SK-N-MC (cell line): ENCODE measurements at places on chromosomes 12 and 14.

GRCh38 chr12:111578276-111578970, 20.7 kb downstream of the ATXN2 start:
- DNase-seq, result no peak

DNA sequence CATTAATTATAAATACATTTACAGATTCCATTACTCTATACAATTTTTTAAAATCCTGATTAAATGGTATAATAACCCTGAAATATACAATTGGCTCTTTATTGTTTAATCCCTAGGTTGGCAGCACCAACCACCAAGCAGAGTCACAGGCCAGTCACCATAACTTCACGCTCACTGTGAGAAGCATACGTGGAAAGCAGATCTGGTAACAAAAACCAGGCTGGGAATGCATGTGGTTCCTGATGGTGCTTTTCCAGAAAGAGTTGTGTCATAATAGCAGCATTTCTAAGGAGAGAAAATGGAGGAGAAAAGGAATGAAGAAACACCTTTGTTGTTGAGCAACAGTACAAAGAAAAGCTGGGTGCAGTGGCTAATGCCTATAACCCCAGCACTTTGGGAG, 66.1 kb downstream of the SIX6 start:
- no peak for DNase-seq

DNA sequence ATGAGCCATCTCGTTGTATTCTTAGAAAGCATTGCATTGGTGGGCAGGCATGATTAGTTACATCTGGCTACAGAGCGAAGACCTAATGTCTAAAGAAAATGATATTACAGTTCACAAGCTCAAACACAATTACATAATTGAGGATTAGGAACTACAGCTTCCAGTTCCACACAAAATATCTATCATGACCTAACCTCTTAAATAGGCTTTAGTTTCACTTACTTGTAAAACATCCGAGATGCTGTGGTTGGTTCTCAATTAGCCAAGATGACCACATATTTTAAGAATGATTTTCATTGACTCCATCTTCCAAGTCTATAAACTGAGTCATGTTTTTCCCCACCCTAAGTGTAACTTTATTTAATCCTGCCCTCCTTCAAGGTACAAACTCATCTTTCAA, 69.5 kb downstream of the LRIG3 start:
- DNase-seq, result no peak

GRCh38 chr12:113197518-113198077, 12.1 kb downstream of the RITA1 start:
- no peak for DNase-seq

DNA sequence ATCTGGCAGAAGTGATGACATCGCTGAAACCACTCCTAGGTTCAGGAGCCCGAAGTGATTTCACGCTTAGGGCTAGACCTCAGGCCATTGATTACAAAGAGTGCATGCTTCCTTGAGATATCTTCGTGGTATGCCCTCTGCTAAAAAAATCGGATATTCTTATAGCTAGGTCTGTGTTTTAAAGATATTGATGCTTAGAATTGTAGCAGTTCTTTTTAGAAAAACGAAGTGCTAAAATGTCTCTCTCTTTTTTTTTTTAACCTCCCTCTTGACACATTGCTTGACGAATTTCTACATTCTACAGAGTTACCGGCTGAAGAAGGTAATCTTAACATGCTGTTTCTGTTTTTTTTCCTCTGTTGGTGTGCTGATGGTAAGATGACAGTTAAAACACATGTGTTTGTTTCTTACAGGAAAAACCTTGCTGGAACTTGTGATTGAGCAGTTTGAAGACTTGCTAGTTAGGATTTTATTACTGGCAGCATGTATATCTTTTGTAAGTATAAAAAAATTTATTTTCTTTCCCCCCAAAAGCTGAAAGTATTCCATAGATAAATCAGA, 1.3 kb downstream of the ATP2A2 start:
- no peak for DNase-seq

- no peak for DNase-seq
Observed at GRCh38 chr14:94677213-94677612, 65.0 kb downstream of the SERPINA3 start.

DNA sequence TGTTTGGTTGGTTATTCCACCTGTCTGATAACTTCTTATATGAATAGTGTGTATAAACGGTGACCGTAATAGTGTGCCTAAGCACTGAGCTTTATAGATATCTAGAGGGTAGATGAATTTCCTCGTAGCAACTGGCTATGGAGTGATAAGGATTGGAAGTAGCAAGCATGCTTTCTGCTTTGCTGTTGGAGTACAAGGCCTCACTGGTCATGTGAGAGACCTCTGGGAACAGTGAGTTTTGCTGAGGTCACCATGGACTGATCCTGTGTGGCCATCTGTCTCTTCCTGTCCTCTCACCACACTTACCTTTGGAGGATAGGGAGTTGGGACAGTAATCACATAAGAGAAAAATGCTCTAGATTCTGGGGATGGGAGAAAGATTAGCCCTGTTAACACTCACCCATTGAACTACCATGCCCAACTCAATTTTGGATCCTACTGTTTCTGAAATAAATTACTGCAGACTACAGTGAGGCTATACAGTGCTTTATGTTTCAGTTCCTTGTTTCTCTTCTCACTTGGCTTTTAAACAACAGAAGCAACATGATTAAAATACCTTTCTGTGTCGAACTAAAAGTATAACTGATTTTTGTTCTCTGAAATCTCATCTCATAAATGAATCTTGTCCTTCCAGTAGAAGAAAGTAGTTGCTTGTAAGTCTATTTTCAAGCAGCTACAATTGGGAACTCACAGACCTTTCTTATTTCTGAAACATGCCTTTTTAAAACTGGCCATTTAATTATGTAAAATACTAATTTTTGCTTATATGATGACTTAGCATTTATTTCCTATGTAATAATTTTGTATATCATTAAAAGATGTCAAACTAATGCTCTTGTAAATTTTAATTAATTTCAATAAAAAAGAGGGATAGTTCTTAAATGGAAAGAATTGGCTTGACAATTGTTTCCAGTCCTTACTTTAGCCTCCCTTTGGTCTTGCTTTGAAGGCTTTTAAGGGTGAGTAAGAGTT, 8.3 kb downstream of the TMX1 start:
- no peak for DNase-seq

GRCh38 chr14:85218982-85219381, 311.0 kb upstream of the FLRT2 start:
- DNase-seq, result no peak

DNA sequence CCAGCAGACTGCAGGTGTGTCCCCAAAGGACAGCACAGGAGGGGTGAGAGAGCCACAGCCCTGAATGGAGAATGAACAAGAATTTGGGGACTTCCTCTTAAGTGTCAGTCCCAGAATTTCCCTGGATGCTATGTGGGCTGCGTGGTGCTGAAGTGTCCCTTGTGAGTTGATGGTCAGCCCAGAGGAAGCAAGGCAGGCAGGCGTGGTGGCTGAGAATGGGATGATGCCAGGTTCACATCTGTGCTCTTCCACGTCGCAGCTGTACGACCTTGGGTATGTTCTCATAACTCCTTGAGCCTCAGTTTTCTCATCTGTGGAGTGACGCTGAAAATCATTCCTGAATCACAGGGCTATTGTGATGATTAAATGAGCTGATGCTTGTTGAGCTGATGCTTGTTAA, 62.1 kb upstream of the GPATCH2L start:
- DNase-seq, result no peak

GRCh38 chr14:96056509-96057422, 17.6 kb downstream of the C14orf132 start:
- no peak for DNase-seq

DNA sequence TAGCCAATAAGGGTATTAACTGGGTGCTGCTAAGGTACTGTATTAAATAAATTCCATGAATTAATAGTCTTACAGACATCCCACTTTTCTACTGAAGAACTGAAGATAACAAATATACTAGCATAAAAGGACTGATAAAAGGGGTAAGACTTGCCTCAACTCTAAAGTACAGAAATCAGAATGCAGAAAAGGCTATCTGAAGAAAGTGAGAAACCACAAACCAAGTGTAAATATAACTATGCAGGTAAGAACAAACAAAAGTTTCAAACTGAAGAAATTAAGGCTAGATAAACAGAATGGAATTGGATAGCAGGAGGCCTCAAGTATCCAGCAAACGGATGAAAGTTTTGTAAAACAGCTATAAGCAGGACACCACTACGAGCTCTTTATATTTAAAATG, 29.5 kb downstream of the YAF2 start:
- DNase-seq, result no peak

GRCh38 chr14:68199554-68200151, 380.1 kb downstream of the RAD51B start:
- DNase-seq, result no peak

DNA sequence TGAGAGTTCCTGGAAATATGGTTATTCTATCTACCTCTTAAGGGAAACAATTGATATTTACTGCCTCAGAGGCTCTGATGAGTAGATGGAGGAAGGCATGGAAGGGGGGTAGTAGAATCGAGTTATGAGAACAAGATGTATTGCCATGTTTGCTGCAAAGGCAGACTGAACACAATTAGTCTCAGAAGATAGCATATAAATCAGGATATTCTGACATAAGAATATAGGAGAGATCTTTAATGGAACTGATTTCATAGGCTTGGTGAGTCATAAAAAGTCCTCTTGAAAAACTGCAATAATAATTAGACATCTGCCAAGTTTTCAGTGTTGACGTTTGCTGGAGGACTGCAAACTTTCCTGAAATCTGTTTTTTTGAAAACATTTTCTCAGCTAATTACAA, 636.1 kb downstream of the TMTC2 start:
- DNase-seq, result no peak

DNA sequence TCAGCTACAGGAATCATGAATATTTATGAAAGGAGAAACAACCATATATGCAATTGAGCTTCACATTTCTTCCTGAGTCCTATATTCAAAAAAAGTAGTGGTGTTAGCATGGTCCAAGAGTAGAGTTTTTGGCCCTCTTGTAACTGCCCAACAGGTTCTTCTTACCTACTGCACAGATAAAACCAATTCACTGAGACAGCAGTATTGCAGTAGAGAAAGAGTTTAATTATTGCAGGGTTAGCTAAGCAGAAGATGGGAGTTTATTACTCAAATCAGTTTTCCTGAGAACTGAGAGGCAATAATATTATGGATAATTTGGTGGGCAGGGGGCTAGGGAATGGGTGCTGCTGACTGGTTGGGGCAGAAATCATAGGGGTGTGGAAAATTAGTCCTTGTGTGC, 6.5 kb upstream of the CIPC start:
- DNase-seq, result no peak

- DNase-seq, result no peak
Observed at GRCh38 chr12:31803306-31804184, 74.7 kb upstream of the AMN1 start.

DNA sequence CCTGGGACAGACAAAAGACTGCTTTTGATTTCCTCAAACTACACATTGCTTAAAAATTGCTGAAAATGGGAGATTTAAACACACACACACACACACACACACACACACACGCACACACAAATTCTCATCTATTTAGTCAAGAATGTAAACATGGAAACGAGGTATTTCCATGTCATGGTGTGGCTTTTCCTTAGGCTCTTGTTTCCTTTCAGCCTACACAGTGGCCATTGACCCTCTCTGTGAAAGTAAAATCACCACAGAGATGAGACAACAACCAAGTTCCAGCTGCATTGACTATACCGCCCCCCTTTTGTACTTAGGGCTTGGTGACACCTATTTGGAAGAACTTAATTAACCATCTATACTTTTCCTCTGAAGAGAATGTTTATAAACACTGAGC, 41.9 kb downstream of the TTC8 start:
- no peak for DNase-seq

DNA sequence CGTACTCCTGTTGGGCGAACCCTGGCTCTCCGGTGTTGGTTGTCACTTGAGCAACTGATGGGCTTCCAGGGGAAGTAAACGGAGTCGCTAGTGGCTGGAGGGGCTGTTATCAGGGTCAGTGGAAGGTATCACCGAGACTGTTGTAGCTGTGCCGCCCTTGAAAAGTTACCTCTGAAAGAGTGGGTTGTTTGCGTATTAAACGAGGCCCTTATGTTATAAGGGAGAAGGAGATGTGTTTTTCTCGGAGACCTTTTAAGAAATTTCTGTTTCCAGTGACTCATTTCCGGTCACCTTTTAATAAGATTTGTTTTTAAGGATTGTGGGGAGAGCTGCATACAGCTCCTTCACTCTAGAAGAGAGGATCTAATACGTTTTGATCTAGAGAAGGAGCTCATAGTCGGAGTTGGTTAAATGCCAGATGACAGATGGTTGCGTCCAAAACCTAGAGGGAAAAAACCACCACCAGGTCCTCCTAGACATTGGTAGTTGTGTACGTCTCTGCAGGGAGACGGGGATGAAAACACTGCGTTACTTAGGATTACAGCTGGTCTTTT, 750 bp upstream of the DBX2 start:
- no peak for DNase-seq

GRCh38 chr12:62805517-62805916, 129.4 kb downstream of the PPM1H start:
- DNase-seq, result no peak

GRCh38 chr12:50314636-50315312, 31.5 kb upstream of the LIMA1 start:
- DNase-seq, result peak; percentile 40

GRCh38 chr14:39360316-39360715, 71.9 kb downstream of the FBXO33 start:
- DNase-seq, result no peak

- DNase-seq, result peak; percentile 58
Observed at GRCh38 chr12:26113853-26114719, 10.8 kb downstream of the BHLHE41 start.

GRCh38 chr14:52781629-52782028, 9.8 kb downstream of the GNPNAT1 start:
- DNase-seq, result no peak

GRCh38 chr12:28088566-28089272, 101.5 kb upstream of the CCDC91 start:
- DNase-seq, result peak; percentile 75

DNA sequence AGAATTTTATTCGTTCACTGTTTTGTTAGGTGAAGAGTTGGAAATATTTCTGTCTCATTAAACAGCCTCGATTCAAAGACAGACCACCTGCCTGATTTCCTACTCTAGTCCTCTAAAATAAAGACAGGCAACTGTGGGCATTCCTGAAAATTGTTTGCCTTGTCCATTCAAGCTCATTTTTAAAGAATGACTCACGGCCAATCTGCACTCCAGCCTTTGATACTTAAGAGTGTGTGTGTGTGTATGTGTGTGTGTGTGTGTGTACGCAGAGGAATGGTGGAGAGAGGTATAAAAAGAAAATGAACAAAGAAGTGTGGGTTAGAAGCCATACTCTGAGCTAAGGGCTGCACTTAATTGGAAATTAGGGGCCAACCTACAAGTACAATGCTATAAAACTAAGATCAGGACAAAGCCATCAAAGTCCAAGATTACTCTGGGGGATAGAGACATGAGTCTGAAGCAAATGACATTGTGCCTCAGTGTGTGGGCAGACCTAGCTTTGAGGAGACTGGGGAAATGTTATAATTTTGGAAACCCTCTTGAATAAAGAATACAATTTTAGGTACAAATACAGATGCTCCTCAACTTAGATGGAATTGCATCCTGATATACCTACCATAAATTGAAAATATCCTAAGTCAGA, 45.6 kb upstream of the SOCS2 start:
- no peak for DNase-seq
